ENCODE measurements at places on chromosomes 5 and 9. TPM values are rescaled to one million over a fixed set of nuclear protein-coding genes. Genes with fewer than 3 reads are reported as not detected.

The TMC1 gene
- not detected for total RNA-seq

The ELP1 gene
- total RNA-seq = 37.7 TPM

The TGFBI gene
- total RNA-seq = 2.8 TPM

The FBP1 gene
- total RNA-seq = 1.2 TPM

The RAI14 gene
- total RNA-seq = 27.6 TPM

The STXBP1 gene
- 25.4 TPM for total RNA-seq

The ACTBL2 gene
- total RNA-seq = not detected

The PAEP gene
- not detected for total RNA-seq

The CACFD1 gene
- total RNA-seq = 25.9 TPM

The MYORG gene
- total RNA-seq = 58.8 TPM

The NREP gene
- total RNA-seq = 233 TPM

The IDNK gene
- total RNA-seq = 2.8 TPM

The FBP2 gene
- not detected for total RNA-seq

The CLIC3 gene
- total RNA-seq = 0.43 TPM

The SOX30 gene
- 0.48 TPM for total RNA-seq

The PHYHD1 gene
- total RNA-seq = 15.2 TPM

The LCN1 gene
- total RNA-seq = not detected

The SPATA9 gene
- total RNA-seq = 2.0 TPM

The DDX4 gene
- not detected for total RNA-seq

The COL23A1 gene
- total RNA-seq = 52.1 TPM

The RNF183 gene
- 0.48 TPM for total RNA-seq

The REEP2 gene
- 26.9 TPM for total RNA-seq

The HINT2 gene
- total RNA-seq = 35.4 TPM

The ECM2 gene
- 1.9 TPM for total RNA-seq

The B4GALT1 gene
- 83.5 TPM for total RNA-seq

The MARCOL gene
- not detected for total RNA-seq

The CEL gene
- total RNA-seq = 1.7 TPM

The BARHL1 gene
- total RNA-seq = not detected

The RETREG1 gene
- 4.3 TPM for total RNA-seq

The GFPT2 gene
- 37.3 TPM for total RNA-seq

The CCL28 gene
- total RNA-seq = not detected

The KCNT1 gene
- total RNA-seq = 0.15 TPM

The CMBL gene
- total RNA-seq = 17.8 TPM

The SPAAR gene
- not detected for total RNA-seq

The C9orf153 gene
- total RNA-seq = 0.99 TPM

The ADAMTSL1 gene
- total RNA-seq = 0.19 TPM

The OR2K2 gene
- not detected for total RNA-seq

The C1QTNF2 gene
- not detected for total RNA-seq

The AK1 gene
- total RNA-seq = 24.8 TPM

The MAMDC2 gene
- 2.5 TPM for total RNA-seq

The NFIB gene
- 14.1 TPM for total RNA-seq

The ABO gene
- total RNA-seq = 0.38 TPM

The PCDHGB5 gene
- 1.0 TPM for total RNA-seq

The C9orf85 gene
- total RNA-seq = 10.8 TPM

The F2RL1 gene
- total RNA-seq = 19.3 TPM

The SPATA31C1 gene
- total RNA-seq = not detected

The FGF1 gene
- total RNA-seq = 2.1 TPM

The LEAP2 gene
- total RNA-seq = 1.2 TPM

The ANKRD31 gene
- total RNA-seq = 0.14 TPM

The ADAMTS6 gene
- 4.1 TPM for total RNA-seq

The NR6A1 gene
- total RNA-seq = 168 TPM

The PCDHGC5 gene
- 1.0 TPM for total RNA-seq

The INSYN2B gene
- total RNA-seq = not detected

The SHISAL2B gene
- total RNA-seq = 143 TPM

The MSANTD3 gene
- 31.2 TPM for total RNA-seq

The GABRP gene
- 1.2 TPM for total RNA-seq

The ZBED3 gene
- total RNA-seq = 5.3 TPM

All from endodermal cell (in vitro differentiated cells).